Sciatic nerve (tissue), 2 donors: ENCODE measurements at places on chromosomes 3 and 15.

DNA sequence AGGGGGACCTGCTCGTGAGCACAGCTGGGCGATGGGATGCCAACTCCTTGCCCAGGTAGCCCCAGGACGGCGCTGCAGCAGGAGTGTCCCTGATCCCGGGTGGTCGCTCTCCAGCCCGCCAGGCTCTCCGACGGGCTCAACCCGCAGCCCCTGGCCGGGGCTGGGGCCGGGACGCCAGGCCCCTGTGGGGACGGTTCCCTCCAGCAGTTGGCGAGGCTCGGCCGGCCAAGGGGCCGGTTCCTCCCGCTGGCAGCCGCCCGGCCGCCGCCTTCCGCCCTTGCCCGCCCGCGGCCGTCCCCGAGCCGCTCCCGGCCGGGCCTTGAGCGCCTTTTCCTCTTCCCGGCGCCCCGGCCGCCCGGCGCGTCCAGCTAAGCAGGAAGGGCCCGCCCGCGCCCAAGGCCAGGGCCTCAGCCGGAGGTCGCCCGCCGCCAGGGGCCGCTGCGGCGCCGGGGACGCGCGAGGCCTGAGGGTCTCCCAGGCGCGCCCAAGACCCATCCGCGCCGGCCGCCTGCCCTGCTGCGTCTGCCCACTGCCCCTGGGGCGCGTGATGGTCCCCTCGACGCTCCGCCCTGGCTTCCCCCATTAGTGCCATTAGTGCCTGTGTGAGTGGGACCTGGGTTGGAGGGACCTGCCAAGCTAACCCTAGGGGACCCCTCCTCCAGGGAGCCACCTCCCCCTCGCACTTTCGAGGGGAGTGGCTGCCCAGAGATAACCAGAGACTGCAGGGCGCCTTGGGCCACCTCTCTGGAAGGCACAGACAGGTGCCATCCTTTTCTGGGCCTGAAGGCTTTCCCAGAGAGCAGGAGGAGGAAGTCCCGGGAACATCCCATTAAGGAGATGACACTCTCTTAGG lies 106.4 kb downstream of the FBLN2 start:
- DNase-seq, result no peak

DNA sequence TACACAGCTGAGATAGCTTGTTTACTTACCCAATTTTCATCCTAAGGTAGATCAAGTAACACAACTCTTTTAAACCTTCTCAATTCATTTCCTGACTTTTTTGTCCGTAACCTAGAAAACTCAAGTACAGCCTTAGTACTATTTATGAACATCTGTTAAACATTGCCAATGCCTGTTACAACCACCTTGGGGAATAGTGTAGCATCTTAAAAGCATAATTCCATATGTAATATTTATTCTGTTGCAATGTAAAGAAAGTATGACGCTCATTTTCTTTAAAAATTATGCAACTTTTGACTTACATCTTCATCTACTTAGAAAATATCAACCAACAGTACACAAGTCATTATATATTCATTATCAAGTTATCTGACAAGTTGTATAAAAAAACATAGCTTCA lies 54.6 kb downstream of the SUCLG2 start:
- DNase-seq, result no peak

DNA sequence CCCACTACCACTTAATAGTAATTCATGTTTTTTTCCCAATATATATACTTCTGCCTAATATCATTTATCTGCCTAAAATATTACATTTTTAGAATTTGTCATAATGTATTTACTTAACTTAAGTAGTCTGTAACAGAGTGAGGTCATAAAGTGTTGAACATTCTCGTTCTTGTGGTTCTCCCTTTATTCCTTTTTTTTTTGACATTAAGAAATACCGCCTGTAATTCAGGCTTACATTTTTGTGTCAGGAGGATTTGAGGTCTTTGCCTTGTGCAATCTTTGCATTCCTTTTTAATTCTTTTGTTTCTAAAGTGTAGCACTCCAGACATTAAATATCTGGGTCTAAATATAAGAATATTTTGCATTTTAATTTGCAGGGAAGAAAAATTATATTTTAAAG lies 315.4 kb downstream of the PTPRG start:
- no peak for DNase-seq

DNA sequence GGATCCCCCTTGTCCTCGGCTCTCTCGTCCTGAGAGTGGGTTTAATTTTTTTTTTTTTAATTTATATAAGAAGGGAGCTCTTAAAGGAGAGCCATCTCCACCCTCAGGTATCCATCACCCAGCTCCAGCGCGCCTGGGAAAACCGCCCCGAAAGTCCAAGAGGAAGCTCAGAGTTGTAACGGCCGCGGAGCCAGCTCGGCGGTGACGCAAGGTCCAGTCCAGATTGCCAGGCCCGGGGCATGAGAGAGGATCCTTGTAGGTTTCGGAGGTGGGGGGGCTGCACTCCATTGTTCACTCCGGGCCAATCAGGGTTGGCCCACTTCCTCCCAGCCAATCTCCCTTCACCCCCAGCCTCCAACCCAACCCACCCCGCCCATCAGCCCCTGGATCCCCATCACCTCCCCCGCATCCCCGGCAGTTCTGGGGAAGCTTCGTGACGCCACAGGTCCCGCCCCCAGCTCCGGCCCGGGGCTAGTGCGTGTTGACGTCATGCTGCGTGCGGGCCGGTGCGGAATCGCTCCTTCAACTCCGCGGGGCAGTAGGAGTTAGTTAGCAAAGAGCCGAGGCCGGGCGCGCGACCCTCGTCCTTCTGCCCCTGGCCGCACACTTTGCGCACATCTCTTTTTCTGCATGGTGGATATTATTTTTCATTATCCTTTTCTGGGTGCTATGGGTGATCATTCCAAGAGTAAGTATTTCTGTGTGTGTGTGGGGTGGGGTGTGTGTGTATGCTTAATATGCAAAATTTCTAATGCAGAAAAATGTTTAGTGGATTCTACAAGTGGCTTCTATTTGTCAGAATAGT lies at the start of gene ISL2:
ISL2 (plus strand) TSS at position 520 of the 805 bp plus-strand sequence; CDS start at position 631, 111 bp downstream.
- DNase-seq, result peak; percentile 76

- DNase-seq, result no peak
Measured at GRCh38 chr3:61664105-61664482, 102.7 kb downstream of the PTPRG start.
